ENCODE measurements at places on chromosomes 2 and 18.

- no peak for DNase-seq
These were observed 97.9 kb upstream of the IL1R2 start for GRCh38 chr2:101893681-101894381.

- no peak for DNase-seq
These were observed 8.6 kb upstream of the L3MBTL4 start for GRCh38 chr18:6423289-6423688.

- no peak for DNase-seq
These were observed 66.7 kb downstream of the DNMT3A start for GRCh38 chr2:25274868-25275574.

DNA sequence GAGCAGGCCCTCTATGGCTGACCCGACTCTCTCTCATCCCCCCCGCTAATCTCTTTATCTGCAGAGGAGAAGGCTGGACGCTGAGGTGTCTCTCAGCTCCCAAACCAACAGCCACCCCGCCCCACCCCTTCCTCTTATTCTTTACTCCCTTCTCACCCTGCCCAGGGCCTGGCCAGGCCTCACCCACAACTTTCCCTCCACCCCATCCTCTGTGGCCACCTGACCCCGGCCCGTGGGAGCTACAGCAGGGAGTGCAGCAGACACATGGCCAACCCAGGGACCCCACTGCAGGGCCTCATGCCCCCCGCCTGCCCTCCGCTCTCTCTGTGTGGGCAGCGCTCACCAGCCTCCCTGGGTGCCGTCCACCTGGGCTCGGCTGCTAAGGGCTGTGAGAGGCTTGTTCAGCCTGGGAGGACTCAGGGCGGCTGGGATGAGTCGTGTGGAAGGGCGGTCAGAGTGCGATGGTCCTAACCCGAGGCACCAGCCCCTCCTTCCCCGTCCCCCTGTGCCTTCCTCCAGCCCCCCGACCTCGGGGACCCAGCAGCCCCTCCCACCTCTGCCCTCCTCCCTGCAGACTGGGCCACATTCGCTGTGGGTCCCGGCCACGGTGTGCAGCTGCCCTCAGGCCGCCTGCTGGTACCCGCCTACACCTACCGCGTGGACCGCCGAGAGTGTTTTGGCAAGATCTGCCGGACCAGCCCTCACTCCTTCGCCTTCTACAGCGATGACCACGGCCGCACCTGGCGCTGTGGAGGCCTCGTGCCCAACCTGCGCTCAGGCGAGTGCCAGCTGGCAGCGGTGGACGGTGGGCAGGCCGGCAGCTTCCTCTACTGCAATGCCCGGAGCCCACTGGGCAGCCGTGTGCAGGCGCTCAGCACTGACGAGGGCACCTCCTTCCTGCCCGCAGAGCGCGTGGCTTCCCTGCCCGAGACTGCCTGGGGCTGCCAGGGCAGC, 6.8 kb downstream of the NEU4 start:
- DNase-seq = no peak

GRCh38 chr18:4102901-4103300, 352.2 kb downstream of the DLGAP1 start:
- no peak for DNase-seq

- DNase-seq = no peak
These were observed 1.4 kb upstream of the ZFP36L2 start for GRCh38 chr2:43227830-43228281.

- no peak for DNase-seq
These were observed 41.8 kb downstream of the ST8SIA5 start for GRCh38 chr18:46715062-46715461.

DNA sequence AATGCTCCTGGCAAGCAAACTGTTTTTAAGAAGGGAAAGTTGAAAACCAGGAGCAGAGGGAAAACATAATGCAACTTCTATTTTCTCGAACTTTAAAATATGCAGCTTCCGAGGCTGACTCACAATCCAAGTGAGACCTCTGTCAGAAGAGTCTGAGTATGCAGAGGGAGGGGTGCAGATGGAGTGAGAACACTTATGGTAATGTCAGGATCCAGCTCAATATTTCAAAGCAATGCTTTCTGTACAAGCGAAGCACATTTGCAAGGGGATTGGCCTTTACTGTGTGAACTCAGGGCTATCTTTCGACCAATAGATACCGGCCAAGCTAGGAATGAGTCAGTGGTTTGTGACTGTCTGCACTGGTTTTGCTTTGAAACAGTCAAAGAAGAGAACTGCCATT, 242.7 kb downstream of the CNTNAP5 start:
- no peak for DNase-seq

- DNase-seq = no peak
These were observed 110.9 kb upstream of the MSTN start for GRCh38 chr2:190173392-190173791.

DNA sequence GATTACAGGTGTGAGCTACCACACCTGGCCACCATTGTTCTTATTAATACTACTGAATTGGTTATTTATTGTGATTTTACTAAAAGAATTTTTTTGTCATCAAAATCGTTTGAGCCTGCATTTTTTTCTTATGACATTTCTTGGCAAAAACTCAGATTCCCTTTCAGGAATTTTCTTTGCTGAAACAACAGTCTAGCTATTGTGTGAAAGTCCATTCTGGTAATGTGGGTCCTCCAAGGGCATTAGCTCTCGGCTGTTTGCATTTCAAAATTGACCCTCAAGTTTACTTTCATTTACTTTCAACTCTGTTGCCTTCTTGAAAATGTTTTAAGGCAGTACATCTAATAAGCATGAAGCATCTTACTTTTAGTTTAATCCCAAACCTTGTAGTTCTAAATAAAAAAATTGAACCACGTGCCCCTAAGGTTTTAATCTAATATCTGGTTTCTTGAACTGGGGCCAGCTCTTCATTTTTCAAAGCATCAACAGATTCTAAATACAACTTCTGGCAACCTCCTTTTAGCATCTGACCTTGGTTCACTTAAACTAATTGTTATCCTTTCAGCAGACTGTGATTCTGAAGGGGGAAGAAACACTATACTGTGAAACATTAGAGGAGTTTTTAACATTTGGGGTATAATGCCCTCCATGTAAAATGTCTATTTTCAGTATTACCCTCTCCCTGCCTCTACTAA, 325.2 kb upstream of the RAB12 start:
- DNase-seq = no peak

DNA sequence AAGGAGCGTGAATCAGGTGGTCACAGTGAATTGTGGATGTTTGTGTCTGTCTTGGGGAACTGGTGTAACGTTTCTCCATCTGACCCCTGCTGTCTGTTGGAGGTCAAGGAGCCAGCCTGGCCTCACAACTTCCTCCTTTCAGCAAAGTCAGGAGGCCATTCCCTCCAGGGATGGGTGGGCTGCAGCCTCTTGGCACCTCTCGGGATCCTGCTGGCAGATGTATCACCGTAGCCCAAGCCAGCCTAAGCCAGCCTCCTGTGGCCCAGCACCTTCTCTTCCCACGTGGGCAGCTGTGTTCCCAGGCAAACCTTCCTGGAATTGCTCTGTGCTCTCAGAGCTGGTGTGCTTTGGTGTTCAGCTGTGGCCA, 30.5 kb downstream of the HPCAL1 start:
- DNase-seq = no peak

DNA sequence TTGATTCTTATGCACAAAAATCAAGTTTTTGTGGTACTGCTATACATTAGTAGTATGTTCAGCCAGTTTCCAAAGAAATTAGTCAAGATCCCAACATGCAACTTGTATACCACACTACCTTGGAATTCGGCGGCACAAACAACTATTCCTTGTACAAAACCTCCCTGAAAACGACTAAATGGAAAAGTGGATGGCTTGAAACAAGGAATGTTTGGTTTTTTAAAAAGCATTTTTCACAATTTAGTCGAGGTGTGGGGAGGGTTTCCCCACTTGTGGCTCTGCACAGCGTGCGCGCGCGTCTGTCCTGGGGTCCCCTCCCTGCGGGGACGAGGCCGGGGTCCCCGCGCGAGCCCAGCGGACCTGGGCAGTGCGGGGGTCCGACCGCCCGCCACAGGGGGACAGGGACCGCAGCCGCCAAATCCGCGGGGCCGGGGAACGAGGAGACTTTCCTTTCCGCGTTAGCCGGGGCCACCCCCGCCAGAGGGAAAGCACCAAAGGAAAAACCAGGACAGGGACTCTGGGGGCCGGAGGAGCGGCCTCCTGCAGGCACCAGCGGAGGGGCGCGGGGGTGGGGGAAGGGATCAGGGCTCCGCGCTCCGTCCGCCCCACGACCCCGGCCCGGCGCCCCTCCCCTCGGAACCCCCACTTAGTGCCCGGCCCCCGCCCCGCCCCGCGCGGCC, 534 bp upstream of the SOCS6 start:
- peak; percentile 34 for DNase-seq

- no peak for DNase-seq
These were observed 66.2 kb downstream of the MDH1 start for GRCh38 chr2:63654959-63655358.

DNA sequence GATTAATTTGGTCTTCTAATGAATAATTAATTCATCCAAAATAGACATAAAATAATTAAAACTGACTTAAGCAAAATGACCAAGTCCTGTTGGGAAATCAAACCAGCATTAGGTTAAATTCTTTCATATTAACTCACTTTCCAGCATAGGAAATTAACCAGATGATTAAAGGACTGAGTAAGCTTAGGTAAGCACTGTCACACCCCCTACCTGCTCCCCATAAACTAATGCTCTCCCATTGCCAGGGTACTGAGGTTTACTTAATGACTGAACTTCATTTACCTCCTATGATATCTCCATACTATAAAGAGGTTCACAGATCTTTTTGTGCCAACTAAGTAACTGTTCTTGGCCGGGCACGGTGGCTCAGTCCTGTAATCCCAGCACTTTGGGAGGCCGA, 13.7 kb downstream of the DSC2 start:
- DNase-seq = no peak

GRCh38 chr2:48049371-48049770, 143.1 kb upstream of the FBXO11 start:
- DNase-seq = no peak

DNA sequence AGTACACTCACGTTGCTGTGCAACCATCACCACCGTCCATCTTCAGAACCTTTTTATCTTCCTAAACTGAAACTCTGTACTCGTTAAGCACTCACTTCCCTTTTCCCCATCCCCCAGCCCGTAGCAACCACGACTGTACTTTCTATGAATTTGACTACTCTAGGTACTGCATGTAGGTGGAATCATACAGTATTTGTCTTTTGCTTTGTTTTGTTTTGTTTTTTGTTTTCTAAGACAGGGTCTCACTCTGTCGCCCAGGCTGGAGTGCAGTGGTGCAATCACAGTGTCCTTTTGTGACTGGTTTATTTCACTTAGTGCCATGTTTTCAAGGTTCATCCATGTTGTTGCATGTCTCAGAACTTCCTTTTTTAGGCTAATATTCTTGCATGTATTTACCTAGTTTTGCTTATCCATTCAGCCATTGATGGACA, 7.0 kb upstream of the TYMS start:
- DNase-seq = no peak

DNA sequence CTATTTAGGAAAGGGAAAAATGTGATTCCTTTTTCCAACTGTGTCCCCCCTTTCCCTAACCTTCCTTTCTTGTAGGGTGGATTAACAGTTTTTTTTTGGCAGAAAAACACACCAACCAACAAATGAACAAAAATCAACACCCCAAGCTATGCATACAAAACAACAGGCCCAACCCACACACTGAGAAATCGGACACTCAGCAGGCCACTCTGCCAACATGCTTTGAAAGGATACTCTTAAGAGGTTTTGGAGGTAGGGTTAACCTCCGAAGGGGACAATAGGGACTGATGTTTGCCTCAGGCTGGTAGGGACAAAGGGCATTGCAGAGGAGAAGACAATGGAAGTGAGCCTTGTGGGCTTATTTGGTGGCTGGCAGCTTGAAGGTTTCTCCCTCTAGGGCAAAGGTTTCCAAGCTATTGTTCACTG, 33.1 kb upstream of the POLE4 start:
- DNase-seq = no peak

DNA sequence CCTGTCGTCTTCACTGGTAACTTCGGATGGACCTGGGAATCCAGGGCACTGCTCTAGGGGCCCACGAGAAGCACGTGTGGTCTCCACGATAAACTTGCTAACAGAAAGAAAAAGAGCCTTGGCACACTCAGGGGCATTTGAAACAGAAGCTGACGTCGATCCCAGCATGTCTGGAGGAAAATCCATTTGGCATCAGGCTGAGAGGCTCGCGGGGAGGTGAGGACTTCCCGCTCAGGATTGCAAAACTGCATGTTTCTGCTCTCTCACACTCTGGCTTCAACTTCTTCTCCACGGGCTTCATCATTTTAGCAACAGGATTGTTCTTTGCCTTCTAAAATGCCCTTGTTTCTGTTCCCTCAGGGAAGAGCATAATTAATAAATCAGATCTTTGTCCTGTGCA, 181.7 kb upstream of the COPS8 start:
- DNase-seq = no peak

- peak; percentile 79 for DNase-seq
These were observed at the start of gene PSTPIP2 for GRCh38 chr18:46071653-46072375. Gene PSTPIP2, minus strand, starts transcription at chr18:46072260. Its CDS starts 72 bp downstream, at chr18:46072188.

DNA sequence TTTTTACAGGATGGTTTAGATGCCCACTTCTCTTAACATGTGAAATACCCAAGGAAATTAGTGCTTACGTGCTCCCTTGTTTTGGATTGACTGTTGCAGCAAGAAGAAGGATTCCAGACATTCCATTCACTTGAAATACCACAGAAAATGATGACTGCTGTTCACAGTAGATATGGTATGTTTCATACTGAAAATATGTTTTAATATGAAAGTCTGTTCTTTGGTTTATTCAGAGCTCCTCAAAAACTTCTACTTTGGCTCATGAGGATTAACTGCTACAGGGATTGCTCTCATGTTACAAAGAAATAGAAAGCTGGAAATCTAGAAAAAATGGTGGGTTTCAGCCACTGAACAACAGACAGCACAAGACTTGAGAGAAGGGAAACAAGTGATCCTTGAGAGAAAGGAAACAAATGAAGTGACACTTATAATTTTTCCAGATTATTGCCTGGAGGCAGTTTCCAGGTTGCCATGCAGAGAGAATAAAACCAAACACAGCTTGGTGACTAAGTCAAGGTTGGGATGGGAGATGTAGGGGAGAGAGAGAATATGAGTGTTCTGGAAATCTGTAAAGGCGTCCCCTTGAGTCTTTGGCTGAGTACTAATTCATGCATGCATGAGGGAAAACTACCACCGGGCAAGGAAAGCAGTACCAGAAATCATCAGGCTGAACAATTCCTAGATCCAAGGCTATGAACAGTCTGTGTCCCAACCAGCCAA, 348.1 kb downstream of the CLIP4 start:
- no peak for DNase-seq

GRCh38 chr18:366466-367061, 98.7 kb upstream of the THOC1 start:
- DNase-seq = no peak

GRCh38 chr18:25187521-25188192, 164.3 kb downstream of the ZNF521 start:
- no peak for DNase-seq

Data from WERI-Rb-1 (cell line).